Cardiac muscle cell (in vitro differentiated cells and primary cell): ENCODE measurements at places on chromosomes 13 and 19. TPM values are rescaled to one million over a fixed set of nuclear protein-coding genes. Genes with fewer than 3 reads are reported as not detected.

DNA sequence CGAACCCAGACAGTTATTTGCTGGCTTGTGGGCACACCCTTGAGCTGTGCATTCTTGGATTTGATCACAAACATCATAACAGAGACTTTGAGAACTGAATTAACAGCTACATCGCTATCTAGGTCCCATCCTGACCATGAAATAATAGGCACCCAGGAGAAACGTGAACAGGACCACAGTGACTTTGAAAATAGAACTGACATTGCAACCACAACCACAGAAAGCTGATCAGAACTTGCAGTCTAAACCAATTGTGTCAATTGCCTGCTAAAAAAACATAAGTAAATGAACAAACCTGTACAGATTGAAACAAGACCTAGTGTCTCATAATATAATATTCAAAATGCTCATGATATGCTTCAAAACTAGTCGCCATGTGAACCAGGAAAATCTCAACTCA is 18.3 kb upstream of the KATNAL1 start:
- no peak for DNase-seq

DNA sequence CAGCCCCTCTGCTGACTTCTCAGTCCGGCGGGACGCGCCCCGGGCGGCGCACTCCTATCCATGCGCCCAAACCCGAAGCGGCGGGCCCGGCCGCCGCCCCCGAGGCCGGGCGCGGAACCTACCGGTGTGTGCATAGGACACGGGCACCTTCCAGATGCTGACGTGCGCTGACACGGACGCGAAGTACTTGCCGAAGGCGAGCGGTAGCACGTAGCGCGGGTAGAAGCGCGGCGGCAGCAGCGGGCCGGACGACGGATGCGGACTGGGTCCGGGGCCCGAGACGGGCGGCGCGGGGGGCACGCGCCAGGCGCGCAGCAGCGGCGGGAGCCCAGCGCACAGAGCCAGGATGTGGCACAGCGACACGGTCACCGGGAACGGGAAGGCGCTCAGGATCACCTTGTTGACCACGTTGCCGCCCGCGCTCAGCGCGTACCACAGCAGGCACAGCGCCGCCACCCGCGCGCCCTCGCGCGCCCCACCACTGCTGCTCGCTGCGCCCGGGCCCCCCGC is 338 bp downstream of the SLC35E1 start:
- no peak for DNase-seq

GRCh38 chr13:99977334-99977911 is 4.2 kb upstream of the ZIC2 start:
- no peak for DNase-seq

- DNase-seq = no peak
Observed at GRCh38 chr13:111342721-111343120, 22.3 kb downstream of the TEX29 start.

DNA sequence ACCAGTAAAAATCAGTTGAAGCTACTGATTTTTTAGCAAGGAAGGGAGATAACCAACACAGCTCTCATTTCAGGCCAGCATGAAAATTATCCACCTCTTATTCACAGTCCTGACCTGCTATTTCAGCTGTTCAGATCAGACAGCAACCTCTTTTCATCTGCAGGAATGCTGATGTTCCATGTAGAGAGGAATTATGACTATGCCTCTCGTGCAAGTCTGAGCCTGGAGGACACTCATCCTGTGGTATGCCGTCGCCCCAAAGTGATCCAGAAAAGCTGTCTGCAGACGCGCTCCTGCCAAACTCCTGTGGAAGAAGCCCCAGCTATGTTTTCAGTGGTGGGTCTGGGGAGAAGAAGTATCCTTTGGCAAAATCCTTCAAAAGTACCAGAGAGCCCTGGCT is 563.5 kb upstream of the SLITRK1 start:
- peak; percentile 3 for DNase-seq

DNA sequence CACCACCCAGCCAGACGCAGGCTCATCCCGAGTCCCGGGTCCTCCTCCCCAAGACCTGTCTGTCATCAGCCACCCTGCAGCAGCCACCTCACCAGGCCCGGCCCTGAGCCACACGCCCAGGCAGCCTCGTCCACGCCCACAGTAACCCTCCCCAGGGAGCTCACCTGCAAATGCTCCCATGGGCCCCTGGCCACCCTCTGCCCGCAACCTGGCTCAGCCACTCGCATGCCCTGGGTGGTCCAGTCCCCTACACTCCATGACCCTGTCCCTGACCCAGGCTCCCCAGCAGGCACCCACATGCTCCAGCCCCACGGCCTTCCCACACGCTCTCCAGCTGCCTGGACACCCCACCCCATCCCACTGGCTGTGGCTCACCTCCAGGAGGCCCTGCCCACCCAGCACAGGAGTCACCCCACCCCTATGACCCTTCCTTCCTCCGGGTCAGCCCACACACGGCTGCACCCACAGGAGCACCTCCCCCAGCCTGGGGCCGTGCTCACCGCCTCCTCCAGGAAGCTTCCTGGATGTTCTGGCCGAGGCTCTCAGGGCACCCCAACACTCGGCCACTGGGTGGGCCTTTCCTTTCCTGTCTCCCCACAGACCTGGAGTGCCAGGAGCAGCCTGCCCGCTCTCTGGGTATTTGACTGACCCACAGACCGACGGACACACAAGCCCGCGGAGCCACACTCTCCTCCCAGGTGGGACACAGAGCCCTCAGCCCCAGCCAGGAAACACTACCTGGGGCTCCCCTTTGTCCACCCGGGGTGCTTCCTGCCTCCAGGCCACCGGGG is 3.6 kb downstream of the TMEM259 start:
- no peak for DNase-seq

DNA sequence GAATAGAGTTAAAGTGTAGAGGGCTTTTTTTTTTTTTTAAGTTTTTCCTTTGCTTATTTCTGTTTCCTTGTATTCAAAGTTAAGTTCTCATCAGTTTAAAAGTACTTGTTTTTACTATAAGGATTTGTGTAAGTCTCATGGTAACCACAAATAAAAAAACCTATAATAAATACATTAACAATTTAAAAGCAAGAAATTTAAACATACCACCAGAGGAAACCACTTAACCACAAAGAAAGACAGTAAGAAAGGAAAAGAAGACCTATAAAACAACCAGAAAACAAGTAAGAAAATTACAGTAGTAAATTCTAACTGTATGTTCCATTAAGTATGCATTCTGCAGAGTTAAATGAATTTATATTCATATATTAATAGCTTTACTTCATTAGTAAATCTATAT is 999.1 kb upstream of the ATXN8OS start:
- no peak for DNase-seq

SMAD9 gene
- 25.5 and 57.9 TPM in 2 replicates for total RNA-seq

PIBF1 gene
- total RNA-seq = 7.7 and 19.2 TPM in 2 replicates

DNA sequence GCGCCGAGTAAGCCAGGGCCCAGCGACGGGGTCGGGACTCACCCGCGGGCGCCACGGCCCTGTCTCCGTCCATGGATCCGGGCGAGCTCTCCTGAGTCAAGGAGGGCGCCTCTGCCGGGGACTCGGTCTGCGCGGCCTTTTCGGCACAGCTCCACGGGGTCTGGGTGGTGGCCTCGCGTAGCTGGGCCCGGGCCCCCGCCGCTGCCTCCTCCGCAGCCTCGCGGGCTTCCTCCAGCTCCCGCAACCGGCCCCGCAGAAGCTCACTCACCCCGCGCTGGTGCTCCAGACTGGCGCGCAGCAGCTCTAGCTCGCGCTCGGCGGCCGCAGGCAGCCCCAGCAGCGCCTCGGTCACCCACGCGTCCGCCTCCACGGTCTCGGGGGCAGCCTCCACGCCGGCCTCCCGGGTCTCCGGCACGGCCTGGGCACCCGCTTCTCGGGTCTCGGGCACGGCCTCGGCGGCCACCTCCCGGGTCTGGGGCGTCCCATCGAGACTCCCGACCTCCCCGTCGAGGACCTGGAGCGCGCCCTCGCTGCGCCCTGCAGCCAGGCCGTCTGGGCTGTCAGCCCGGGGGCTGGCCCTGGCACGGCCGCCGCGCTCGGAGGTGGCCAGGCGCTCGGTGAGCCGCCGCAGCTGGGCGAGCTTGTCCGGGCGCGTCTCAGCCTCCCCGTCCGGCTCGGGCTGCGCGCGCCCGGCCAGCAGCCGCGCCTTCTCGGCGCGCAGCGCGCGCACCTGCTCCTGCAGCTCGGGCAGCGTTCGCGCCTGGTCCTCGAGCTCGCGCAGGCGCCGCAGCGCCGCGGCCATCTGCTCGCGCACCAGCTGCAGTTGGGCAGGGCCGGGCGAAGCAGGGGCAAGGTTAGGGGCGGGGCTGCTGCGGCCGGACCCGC is 8.4 kb downstream of the KANK3 start:
- DNase-seq = peak; percentile 72

- no peak for DNase-seq
Observed at GRCh38 chr13:29922896-29923295, 72.5 kb upstream of the UBL3 start.

GRCh38 chr13:93467175-93467574 is 240.6 kb downstream of the GPC6 start:
- DNase-seq = no peak

- peak; percentile 53 for DNase-seq
Observed at GRCh38 chr19:48102870-48103751, 7.5 kb downstream of the PLA2G4C start.

DNA sequence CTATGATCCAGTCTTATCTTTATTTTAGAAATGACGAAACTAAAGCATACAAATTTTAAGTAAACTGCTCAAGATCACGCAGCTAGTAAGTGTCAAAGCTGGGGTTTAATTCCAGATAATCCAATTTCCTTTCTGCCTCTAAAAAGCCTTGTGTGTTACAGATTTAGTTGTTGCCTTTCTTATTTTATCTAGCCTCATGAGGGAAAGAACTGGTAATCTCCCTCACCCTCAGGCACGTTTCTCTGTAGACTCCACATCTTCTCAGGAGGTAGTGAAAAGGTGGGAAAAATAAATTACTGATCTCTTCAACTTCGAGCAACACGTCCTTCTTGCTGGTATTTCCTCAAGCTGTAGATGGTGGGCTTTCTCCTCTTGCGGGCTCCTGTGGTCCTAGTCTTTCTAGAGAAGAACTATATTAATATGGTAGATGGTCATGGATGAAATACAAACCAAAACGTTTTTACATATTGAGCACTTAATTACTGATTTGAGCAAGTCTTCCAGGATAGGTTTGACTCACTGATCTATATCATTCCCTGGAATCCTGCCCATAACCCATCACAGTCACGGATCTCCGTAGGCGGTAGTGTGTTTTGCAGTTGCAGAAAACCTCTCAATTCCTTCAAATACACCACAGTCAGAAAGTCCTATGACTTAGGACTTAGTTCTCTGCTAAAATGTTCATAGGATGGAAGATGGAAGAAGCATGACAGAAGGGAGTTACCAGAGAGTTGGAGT is 519.5 kb downstream of the DCT start:
- no peak for DNase-seq

GRCh38 chr13:92989301-92989700 is 237.3 kb upstream of the GPC6 start:
- no peak for DNase-seq

COX6B1 gene
- total RNA-seq = 817 and 1,352 TPM in 2 replicates

TLE6 gene
- 30.3 and 35.4 TPM in 2 replicates for total RNA-seq

GRCh38 chr13:106047859-106048258 is 487.6 kb downstream of the EFNB2 start:
- no peak for DNase-seq

GRCh38 chr13:93235258-93236015 is 8.8 kb downstream of the GPC6 start:
- peak; percentile 62 for DNase-seq

DNA sequence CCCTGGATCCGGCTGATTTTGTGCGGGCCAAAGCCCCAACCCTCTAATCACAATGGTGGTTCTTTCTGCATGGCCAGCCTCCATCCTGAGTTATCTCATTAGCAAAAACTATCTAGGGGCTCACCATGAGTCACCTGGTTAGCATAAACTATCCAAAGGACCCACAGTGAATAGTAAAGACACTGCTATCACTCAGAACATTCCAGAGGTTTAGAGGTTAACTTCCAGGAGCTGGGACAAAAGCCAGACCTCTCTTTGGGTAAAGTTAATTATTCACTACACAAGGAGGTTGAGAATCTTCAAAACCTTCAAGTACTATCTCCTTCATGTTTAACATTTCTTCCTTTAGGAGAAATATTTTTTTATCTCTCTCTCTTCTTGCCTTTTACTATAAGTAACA is 18.8 kb upstream of the PPP5C start:
- DNase-seq = no peak

GRCh38 chr19:14117668-14118164 is at the start of gene PRKACA:
PRKACA (minus strand) TSS chr19:14117762; CDS start chr19:14117547, 215 bp downstream.
- peak; percentile 100 for DNase-seq

CCDC169 gene
- total RNA-seq = 3.1 and 6.9 TPM in 2 replicates

- DNase-seq = no peak
Observed at GRCh38 chr13:99415851-99416331, 85.4 kb upstream of the TM9SF2 start.

DNA sequence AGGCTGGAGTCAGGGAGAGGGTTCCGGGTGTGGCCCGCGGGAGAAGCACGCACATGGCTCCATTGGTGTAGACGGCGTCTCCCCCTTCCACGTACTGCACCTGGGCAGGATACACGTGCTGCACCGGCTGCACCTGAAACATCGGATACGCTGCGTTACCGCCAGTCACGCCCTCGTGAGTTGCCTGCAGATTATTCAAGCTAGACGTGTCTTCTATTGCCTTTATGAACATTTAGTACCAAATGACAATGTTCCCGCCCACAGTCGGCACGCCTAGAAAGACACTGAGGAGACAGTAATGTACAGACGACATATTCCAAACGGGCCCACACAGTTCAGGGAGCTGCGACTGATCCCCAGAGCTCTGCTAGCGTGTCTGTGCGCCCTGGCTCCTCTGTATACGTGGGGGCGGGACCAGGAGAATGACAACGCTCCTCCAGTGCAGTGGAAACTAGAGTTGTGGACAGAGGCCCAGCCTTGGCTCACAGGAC is 64.1 kb upstream of the RANBP3 start:
- DNase-seq = no peak

- DNase-seq = no peak
Observed at GRCh38 chr19:35276706-35277281, 5.5 kb upstream of the HAMP start.

- DNase-seq = no peak
Observed at GRCh38 chr13:59743195-59743594, 420.5 kb downstream of the DIAPH3 start.

GRCh38 chr19:49749055-49749716 is 13.9 kb downstream of the TSKS start:
- peak; percentile 34 for DNase-seq

- DNase-seq = no peak
Observed at GRCh38 chr13:40124633-40125015, 469.2 kb downstream of the COG6 start.

GRCh38 chr19:29488316-29488715 is 37.5 kb upstream of the VSTM2B start:
- DNase-seq = no peak

PAK4 gene
- total RNA-seq = 28.7 and 57.9 TPM in 2 replicates

TSSK6 gene
- total RNA-seq = 4.1 and 11.9 TPM in 2 replicates

FUT6 gene
- total RNA-seq = 0.42 TPM in 1 of 2 replicates, not detected in the other

GRCh38 chr13:52010890-52011631 is at the start of gene ATP7B:
ATP7B (minus strand) TSS chr13:52011450; CDS start chr13:52011337, 113 bp downstream.
- DNase-seq = peak; percentile 13

DNA sequence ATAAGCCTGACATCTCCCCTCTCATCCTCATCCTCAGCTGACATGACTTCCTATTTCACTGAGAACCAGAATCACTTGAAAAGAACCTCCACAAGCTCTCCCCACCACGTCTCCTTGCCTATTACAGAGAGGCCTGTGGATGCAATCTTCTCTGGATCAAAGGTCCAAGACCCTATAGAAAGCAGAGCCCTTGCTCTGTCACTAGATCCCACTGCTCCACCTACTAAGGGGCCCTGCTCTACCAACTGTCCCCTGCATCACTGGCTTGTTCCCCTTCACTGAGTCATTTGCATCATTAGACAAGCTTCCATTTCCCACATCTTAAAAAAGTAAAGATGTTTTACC is 40.8 kb downstream of the RCBTB2 start:
- DNase-seq = no peak

- DNase-seq = no peak
Observed at GRCh38 chr19:53581871-53582279, 43.9 kb downstream of the ZNF331 start.
